CD4-positive, alpha-beta memory T cell (primary cell): ENCODE measurements at places on chromosomes 7 and 10.
A peak's percentile ranks its signal among the peaks of the same experiment; 100 is the strongest.

- no peak for DNase-seq
These were observed 582.1 kb upstream of the DPP6 start for GRCh38 chr7:153470004-153470671.

- no peak for DNase-seq
These were observed 28.4 kb downstream of the PFKFB3 start for GRCh38 chr10:6231146-6231545.

DNA sequence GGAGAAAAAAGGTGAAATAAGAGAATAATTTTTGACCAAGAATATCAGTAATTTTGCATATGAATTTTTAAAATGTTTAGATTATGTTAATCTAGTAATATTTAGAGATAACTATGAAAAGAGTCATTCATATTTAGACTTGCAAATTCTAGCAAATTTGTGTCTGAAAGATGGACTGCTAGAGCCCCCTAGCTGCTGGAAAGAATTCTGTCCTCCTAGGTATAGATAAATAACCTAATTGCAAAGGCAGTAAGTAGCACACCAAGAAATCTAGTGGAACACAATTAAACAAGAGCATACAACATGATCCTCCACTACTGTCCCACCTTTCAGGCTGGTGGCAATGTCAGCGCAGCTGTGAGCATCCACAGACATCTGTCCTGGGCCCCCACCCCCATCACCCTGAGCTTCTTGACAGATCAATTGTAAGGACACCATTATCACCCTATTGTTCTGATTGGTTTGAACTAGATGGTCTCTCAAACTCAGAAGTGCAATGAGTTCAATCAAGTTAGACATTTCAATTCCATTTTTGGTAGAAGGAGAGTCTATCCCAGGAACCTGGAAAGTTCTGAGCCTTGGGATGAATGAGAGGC, 15.0 kb upstream of the GFRA1 start:
- no peak for DNase-seq

DNA sequence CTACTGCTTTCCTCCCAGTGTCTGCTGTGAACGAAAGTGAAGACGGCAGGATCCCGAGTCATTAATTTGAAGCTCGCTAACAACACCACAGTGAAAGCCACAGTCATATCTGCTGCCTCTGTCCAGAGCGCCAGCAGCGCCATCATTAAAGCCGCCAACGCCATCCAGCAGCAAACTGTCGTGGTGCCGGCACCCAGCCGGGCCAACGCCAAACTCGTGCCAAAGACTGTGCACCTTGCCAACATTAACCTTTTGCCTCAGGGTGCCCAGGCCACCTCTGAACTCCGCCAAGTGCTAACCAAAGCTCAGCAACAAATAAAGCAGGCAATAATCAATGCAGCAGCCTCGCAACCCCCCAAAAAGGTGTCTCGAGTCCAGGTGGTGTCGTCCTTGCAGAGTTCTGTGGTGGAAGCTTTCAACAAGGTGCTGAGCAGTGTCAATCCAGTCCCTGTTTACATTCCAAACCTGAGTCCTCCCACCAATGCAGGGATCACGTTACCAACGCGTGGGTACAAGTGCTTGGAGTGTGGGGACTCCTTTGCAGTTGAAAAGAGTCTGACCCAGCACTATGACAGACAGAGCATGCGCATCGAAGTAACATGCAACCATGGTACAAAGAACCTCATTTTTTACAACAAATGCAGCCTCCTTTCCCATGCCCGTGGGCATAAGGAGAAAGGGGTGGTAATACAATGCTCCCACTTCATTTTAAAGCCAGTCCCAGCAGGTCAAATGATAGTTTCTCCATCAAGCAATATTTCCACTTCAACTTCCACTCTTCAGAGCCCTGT, 94.8 kb upstream of the KCNMA1 start:
- DNase-seq = no peak

DNA sequence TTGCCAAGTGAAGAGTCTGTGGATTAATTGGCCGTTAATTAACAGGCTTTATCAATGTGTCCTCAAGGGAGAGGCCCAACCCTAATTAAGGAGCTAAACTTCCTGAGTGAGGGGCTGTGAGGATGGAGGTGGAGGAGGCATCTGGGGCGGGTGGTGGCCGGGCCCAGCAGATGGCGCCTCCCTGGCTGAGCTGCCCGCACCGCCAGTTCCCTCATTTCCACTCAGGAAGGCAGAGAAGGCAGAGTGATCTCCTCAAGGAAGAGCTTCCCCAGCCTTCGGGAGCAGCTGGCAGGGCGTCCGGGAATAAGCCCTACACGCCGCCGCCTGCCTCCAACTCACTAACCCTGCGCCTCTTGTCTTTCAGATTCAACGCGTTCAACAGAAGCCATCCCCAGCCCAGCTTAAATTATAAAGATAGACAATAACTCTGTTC, 112.2 kb downstream of the CYTH3 start:
- DNase-seq = peak; percentile 10

DNA sequence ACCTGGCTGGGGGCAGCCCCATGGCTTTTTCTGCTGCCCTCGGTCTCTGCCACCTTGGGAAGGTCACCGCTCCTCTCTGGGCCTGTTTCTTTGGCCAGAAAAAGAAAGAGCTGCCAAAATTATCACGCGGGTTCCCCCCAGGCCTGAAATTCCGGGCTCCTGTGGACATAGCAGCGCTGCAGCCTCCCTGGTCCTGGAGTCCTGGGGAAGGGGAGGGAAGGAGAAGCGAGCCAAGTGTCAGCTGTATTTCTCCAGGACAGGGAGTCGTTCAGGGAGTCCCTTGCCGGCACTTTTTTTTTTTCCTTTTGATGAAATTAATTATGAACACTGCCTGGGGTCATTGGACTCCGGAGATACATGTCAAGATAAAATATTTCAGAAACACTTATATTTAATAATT, 152.3 kb upstream of the GPR26 start:
- no peak for DNase-seq

DNA sequence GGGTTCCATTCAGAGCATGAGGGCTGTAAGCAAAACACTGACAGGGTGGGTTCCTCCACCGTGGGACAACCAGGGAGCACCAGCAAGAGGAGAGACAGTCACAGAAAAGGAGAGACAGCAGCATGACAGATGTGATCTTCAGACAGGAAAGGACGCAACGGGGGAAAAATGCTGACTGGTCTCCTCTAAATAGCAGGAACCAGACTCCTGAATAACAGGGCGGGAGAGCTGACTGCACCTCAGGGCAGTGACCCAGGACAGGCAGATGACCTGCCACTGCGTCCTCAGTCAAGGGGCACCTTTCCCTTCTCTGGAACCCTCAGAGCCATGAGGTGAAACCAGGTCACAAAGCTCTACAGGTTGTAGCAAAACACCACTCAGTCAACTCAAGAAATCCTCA, 37.0 kb downstream of the CDCA7L start:
- no peak for DNase-seq

- no peak for DNase-seq
These were observed 52.3 kb upstream of the ZNF33B start for GRCh38 chr10:42690449-42691360.

DNA sequence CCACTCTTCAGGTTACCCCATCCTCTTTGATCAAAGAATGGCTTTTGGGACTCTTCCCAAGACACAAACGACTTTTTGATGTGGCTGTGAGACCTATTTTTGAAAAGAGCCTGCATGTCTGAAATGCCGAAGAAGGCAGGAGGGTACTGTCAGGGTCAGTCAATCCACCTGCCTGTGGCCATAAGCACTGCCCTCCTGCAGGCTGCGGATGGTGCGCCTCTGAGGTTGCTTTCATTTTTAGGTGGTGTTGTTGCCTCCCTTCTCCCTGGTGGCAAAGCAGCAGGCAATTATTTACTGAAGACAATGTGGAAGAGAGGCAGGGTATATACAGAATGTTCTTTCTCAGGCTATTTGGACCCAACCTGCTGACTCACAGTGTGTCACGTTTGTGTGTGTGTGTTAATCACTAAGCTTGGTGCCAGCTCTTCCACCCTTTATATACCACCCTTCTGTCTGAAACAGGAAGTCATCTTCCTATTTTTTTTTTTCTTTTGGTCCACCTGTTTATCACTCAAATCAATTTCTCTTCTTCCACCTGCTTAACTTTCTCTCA, 1421.2 kb upstream of the CELF2 start:
- DNase-seq = no peak

- DNase-seq = no peak
These were observed 126.0 kb upstream of the THSD7A start for GRCh38 chr7:11957956-11958355.

DNA sequence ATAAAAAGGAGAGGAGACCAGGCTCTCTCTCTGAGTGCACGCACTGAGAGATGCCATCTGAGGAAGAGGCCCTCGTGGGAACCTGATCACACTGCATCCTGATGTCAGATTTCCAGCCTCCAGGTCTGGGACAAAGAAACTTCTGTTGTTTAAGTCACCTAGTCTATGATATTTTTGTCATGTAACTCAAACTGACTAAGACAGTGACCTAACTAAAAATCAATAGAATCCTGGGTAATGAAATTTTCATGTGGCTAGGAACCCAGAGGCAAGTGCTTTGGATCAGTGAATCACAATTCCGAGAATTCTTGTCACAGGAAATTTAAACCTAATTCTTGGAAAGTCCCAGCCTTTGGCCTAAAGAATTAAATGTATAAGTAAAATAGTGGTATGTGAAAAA, 107.7 kb downstream of the SLC16A9 start:
- DNase-seq = no peak

GRCh38 chr7:134732728-134733127, 46.7 kb upstream of the CALD1 start:
- no peak for DNase-seq

DNA sequence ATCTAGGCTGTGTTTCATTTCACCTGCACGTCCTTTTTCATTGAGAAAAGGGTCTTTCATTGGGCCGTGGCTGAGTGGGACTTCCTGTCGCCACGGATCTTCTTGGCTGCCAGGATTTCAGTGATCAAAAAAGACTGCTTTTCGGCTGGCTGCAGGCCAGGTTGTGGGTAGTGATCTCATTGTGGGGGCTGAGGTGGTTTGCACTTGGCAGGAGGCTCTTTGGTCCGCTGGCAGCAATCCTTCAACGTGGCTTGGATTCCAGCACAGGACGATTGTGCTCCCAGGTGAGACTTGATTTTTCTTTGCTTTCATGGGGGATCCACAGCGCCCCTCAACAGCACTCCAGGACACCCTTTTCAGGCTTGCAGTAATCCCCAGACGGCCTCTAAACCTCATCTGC, 29.0 kb upstream of the ZNF273 start:
- no peak for DNase-seq

DNA sequence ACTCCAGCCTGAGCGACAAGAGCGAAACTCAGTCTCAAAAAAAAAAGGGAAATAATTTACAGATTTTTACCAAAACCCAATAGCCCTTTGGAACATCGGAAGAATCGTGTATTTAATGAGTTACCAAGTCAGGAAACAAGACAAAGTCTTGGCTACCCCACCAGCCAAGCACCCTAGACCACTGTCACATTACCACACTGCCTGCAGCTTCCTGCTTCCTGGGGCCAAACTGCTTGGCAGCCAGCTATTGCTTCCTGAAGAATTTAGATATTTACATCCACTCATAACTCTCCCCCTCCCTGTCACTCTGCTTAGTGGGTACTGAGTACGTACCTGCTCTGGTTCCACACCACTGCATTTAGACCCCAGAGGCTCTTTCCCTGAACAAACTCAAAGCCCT, 14.1 kb upstream of the TNPO3 start:
- DNase-seq = no peak

- no peak for DNase-seq
These were observed 7.8 kb upstream of the ZYX start for GRCh38 chr7:143373255-143373794.

DNA sequence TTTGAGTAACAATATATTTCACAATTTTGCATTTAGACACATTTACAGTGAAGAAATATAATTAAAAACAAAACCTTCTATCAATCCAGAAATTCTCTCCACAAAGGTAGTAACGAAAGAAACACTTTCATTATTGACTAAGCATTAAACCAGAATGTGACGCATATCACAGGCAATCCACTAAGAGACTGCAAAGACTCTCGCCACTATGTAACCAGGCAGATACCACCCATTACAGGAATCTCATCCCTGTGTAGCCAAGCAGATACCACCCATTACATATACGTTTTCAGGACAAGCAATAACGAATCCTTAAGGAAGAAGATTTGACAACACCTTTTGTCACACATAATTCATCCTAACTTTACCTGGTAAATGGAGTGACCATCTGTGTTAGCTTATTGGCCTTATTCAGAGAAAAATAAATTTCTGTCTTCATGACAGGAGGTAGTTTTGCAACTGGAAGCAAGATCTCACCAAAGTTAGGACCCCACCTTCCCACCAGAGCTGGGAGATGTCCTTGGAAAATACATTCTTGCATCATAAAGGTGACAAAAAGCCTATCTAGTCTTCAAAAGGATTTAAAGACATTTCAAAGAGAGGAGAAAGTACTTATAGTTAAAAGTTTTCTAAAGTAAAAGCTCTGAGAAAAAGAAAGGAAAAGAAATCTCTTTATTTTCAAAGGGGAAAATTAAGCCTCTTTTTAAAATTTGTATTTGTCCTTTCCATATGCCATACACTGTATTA, 30.8 kb downstream of the LRRC17 start:
- DNase-seq = no peak

DNA sequence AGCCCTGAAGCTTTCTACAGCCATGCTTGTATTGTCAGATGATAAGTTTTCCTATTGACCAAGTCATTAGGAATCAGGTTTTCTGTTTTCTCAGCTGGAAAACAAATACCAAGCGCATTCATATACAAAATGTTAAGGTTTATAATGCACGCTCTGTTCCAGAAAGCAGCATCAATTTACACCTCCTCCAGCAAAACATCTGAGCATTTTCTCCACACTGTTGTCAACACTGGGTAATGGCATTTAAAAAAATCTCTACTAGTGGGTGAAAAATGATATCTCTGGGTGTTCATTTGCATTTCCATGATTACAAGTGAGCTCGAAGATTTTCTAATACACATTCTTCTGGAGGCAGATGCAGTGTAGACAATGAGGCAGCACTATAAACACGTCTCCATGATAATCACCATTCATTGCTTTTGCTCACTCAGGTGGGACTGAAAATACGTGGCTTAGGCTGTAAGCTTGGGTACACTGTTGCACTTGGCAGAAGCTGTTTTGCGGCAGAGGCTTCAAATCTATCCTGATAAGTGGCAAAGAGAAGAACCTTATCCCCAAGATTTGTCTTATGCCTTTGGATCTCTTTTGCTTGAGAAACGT, 114.8 kb upstream of the PLPP4 start:
- no peak for DNase-seq

DNA sequence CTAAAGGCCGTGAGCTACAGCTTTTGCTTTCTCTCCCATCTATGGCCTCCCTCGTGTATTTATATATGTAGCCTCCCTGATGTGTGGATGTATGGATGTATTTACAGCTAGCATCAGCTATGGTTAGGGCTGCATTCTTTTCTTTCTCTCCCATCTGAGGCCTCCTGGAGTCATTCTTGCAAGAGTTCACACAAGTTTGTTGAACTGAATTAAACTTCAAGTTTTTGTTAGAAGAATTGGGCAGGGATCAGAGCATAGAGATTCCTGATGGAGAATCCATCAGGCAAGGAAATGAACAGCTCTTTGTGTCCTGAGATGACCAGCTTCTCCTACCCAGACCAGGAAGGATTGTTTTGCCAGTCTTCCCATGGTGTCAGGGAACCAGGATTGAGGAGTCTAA, 60.3 kb downstream of the AHCYL2 start:
- no peak for DNase-seq
